Activated naive CD8-positive, alpha-beta T cell treated with anti-CD3 and anti-CD28 coated beads, Interleukin-2, amount 10 ng/mL, durations not matched to agents 7 days and 5 days (primary cell): ENCODE measurements at places on chromosomes 6 and 20. TPM values are rescaled to one million over a fixed set of nuclear protein-coding genes. Genes with fewer than 3 reads are reported as not detected.

EEF1A2 gene
- 0.26 TPM for total RNA-seq

DEFB124 gene
- total RNA-seq = not detected

DCBLD1 gene
- 6.2 TPM for total RNA-seq

PRDM13 gene
- total RNA-seq = not detected

SEL1L2 gene
- not detected for total RNA-seq

FBXO9 gene
- total RNA-seq = 70.3 TPM

TFAP2A gene
- total RNA-seq = not detected

SLC13A3 gene
- total RNA-seq = 0.30 TPM

PACSIN1 gene
- total RNA-seq = 4.5 TPM

SLC17A9 gene
- 43.5 TPM for total RNA-seq

GRCh38 chr6:30007132-30007764 lies 53.8 kb upstream of the POLR1H start:
- peaks cover 54% of the 10 kb centered on the region for H3K27me3 ChIP-seq
- peaks cover 4% of the 10 kb centered on the region for H3K4me1 ChIP-seq
- H3K4me3 ChIP-seq = peak overlapping the region; percentile 53
- DNase-seq = peak; percentile 33

- no peak overlapping the region for H3K4me3 ChIP-seq
- no peaks in the 10 kb centered on the region for H3K4me1 ChIP-seq
- H3K27ac ChIP-seq = no peak overlapping the region
- no peak for DNase-seq
- H3K36me3 ChIP-seq = no peaks in the 10 kb centered on the region
Measured at GRCh38 chr6:146289816-146290588, 253.6 kb upstream of the RAB32 start.

DNA sequence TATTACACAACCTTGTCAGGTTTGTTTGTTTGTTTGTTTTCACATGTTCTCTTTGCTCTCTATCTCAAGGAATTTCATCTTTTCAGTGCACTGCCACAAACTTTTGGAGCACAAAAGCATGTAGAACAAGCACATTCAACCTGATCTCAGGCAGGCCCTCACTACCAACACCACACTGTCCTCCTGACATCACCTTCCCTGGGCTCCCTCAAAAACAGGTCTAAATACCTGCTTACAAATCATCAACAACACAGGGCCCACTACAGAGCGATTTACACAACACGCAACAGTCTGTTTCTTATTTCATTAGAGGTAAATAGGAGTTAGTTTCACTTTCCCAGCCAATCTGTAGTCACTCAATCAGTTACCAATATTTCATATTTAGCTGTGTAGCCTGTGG lies 241.4 kb downstream of the EPHA7 start:
- H3K27me3 ChIP-seq = no peaks in the 10 kb centered on the region
- no peak overlapping the region for H3K4me3 ChIP-seq
- no peaks in the 10 kb centered on the region for H3K4me1 ChIP-seq
- DNase-seq = no peak
- H3K27ac ChIP-seq = no peak overlapping the region

DNA sequence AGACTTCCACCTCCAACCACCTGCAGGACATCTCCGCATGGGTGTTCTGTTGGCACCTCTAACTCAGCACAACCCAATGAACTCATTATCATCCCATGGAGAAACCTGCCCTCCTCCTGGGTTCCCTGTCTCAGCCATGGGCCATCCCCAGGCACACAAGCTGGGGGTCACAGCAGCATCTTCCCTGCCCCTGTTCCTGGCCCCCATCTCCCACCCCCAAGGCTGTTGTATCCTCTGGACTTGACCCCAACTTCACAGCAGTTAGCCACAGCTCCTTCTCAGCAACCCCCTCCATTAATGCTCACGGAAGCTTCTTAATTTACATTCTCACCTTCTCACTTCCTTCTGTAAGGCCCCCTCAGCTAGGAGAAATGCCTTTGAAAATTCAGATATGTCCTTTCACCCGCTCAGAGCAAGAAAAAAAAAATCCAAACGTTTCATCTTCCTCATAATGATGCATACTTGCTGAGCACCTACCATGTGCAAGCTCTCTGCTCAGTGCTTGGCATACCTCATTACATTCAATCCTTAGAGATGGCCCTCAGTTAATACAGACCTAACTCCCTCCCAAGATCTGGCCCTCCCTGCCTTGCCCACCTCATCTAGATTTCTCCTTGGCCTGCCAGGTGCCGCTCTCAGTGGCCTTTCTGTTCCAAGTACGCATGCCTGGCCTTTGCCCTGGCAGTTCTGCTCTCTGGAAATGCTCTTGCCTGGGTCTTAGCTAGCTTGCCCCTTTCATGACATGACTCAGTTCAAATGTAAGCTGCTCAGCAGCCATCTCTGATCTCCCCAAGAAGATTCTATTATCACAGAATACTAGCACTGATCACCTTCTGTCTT lies 2.5 kb upstream of the NELFCD start:
- no peak for DNase-seq
- no peak overlapping the region for H3K4me3 ChIP-seq
- no peaks in the 10 kb centered on the region for H3K36me3 ChIP-seq
- no peak overlapping the region for H3K27ac ChIP-seq
- H3K27me3 ChIP-seq = no peaks in the 10 kb centered on the region

- peaks cover 27% of the 10 kb centered on the region for H3K4me1 ChIP-seq
- no peak for DNase-seq
- peaks cover 6% of the 10 kb centered on the region for H3K36me3 ChIP-seq
- H3K27me3 ChIP-seq = no peaks in the 10 kb centered on the region
Measured at GRCh38 chr6:111604259-111605099, 1.2 kb downstream of the TRAF3IP2 start.

GRCh38 chr6:84554706-84555105 lies 209.7 kb downstream of the TBX18 start:
- no peak overlapping the region for H3K27ac ChIP-seq
- H3K4me3 ChIP-seq = no peak overlapping the region
- H3K4me1 ChIP-seq = no peaks in the 10 kb centered on the region
- no peak for DNase-seq
- no peaks in the 10 kb centered on the region for H3K27me3 ChIP-seq
- H3K36me3 ChIP-seq = no peaks in the 10 kb centered on the region

GRCh38 chr6:104684911-104685415 lies 174.8 kb downstream of the HACE1 start:
- no peaks in the 10 kb centered on the region for H3K36me3 ChIP-seq
- no peak overlapping the region for H3K27ac ChIP-seq

GRCh38 chr20:34388000-34388399 lies 24.9 kb downstream of the ITCH start:
- H3K27ac ChIP-seq = no peak overlapping the region
- H3K4me3 ChIP-seq = no peak overlapping the region
- peaks cover 12% of the 10 kb centered on the region for H3K36me3 ChIP-seq
- peaks cover 17% of the 10 kb centered on the region for H3K4me1 ChIP-seq
- no peaks in the 10 kb centered on the region for H3K27me3 ChIP-seq
- DNase-seq = no peak

DNA sequence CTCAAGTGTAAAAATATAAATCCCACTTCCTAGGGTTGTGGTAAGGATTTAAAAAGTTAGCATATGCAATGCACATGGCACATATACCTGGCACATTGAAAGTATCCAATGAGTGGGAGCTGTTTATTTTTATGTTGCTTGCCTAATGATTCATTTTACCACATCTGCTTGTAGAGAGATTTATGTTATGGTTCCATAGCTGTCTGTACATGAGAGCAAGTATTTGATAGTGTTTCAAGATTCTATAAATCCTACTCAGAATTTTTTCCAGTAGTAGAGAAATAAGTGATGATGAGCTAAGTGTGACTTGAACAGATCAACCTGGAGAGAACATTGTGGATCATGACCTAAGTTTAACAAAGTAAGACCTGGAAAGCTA lies 125.3 kb upstream of the SPTLC3 start:
- DNase-seq = no peak
- no peaks in the 10 kb centered on the region for H3K4me1 ChIP-seq
- H3K27ac ChIP-seq = no peak overlapping the region
- no peaks in the 10 kb centered on the region for H3K27me3 ChIP-seq
- no peaks in the 10 kb centered on the region for H3K36me3 ChIP-seq
- H3K4me3 ChIP-seq = no peak overlapping the region

GRCh38 chr6:26250698-26251044 lies 114.3 kb upstream of the BTN3A2 start:
- H3K27me3 ChIP-seq = no peaks in the 10 kb centered on the region
- H3K4me1 ChIP-seq = peaks cover 14% of the 10 kb centered on the region
- peak overlapping the region; percentile 99 for H3K27ac ChIP-seq
- H3K36me3 ChIP-seq = peaks cover 2% of the 10 kb centered on the region
- H3K4me3 ChIP-seq = peak overlapping the region; percentile 90

- H3K4me1 ChIP-seq = peaks cover 1% of the 10 kb centered on the region
- H3K27ac ChIP-seq = no peak overlapping the region
- peak overlapping the region; percentile 29 for H3K4me3 ChIP-seq
- DNase-seq = no peak
- no peaks in the 10 kb centered on the region for H3K36me3 ChIP-seq
Measured at GRCh38 chr6:32700391-32701040, 34.1 kb upstream of the HLA-DQB1 start.

DNA sequence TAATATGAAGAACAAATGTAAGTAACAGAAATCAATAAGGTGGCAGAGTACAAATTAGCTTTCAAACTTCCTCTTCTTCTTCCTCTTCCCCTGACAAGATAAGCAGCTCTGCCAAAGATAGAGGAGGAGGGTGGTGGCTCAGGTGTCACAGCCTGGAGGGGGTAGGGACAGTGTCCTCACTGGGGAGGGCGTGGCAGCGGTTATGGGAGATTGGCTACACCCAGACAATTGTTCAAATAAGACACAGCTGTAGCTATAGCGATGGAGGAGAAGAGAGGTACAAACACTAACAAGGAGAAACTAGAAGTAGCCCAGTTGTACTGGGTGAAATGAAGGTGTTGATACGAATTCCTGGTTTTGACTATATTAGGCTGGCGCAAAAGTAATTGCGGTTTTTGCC lies 198.5 kb downstream of the TBXT start:
- H3K27ac ChIP-seq = no peak overlapping the region
- H3K27me3 ChIP-seq = peaks cover 3% of the 10 kb centered on the region
- H3K4me3 ChIP-seq = no peak overlapping the region
- H3K36me3 ChIP-seq = no peaks in the 10 kb centered on the region
- no peaks in the 10 kb centered on the region for H3K4me1 ChIP-seq

- H3K4me1 ChIP-seq = peaks cover 5% of the 10 kb centered on the region
- no peak overlapping the region for H3K4me3 ChIP-seq
- no peaks in the 10 kb centered on the region for H3K36me3 ChIP-seq
- DNase-seq = no peak
Measured at GRCh38 chr20:40956542-40957264, 71.9 kb upstream of the TOP1 start.

DNA sequence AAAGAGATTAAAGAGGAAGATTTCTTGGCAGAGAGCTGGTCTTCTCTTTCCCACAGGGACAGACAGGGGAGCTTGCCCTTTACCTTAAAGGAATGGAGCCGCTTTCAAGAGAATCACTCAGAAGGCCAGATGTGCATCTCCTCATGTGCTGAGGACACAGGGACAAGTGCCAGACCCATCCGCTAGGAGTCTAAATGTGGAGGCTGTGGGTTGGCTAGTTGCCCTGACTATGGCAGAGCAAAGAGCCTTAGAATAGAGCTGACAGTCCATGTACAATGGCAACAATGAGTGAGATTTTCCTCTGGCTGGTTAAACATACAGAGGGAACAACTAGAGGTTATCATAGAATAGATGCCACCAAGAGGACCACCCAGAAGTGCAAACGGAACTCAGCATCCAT lies 7.3 kb upstream of the DOK5 start:
- H3K4me3 ChIP-seq = no peak overlapping the region
- H3K27me3 ChIP-seq = peaks cover 3% of the 10 kb centered on the region
- no peaks in the 10 kb centered on the region for H3K4me1 ChIP-seq
- no peaks in the 10 kb centered on the region for H3K36me3 ChIP-seq

GRCh38 chr20:48556956-48557355 lies 270.8 kb downstream of the PREX1 start:
- no peaks in the 10 kb centered on the region for H3K36me3 ChIP-seq
- DNase-seq = no peak
- H3K27ac ChIP-seq = no peak overlapping the region
- H3K4me3 ChIP-seq = no peak overlapping the region
- peaks cover 3% of the 10 kb centered on the region for H3K27me3 ChIP-seq

DNA sequence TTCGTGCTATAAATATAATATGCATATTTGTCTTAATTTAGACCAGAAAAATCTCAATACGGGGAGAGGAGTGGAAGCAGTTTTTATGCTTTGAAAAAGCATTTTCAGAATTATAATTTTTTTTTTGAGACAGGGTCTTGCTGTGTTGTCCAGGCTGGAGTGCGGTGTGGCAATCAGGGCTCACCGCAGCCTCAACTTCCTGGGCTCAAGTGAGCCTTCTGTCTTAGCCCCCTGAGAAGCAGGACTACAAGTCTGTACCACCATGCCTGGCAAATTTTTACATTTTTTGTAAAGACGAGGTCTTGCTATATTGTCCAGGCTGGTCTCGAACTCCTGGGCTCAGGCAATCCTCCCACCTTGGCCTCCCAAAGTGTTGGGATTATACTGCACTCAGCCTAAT lies 197.2 kb downstream of the FOXC1 start:
- no peak for DNase-seq
- H3K4me3 ChIP-seq = no peak overlapping the region
- no peaks in the 10 kb centered on the region for H3K36me3 ChIP-seq
- H3K4me1 ChIP-seq = no peaks in the 10 kb centered on the region
- H3K27ac ChIP-seq = no peak overlapping the region

- DNase-seq = no peak
- no peak overlapping the region for H3K4me3 ChIP-seq
- no peaks in the 10 kb centered on the region for H3K27me3 ChIP-seq
- peaks cover 8% of the 10 kb centered on the region for H3K4me1 ChIP-seq
Measured at GRCh38 chr6:34578445-34579262, 22.5 kb upstream of the SPDEF start.

GRCh38 chr6:127053875-127054235 lies 64.6 kb upstream of the RSPO3 start:
- H3K27ac ChIP-seq = no peak overlapping the region
- DNase-seq = no peak
- no peaks in the 10 kb centered on the region for H3K27me3 ChIP-seq
- H3K4me1 ChIP-seq = no peaks in the 10 kb centered on the region
- no peaks in the 10 kb centered on the region for H3K36me3 ChIP-seq

- no peak for DNase-seq
- H3K36me3 ChIP-seq = no peaks in the 10 kb centered on the region
- peaks cover 13% of the 10 kb centered on the region for H3K4me1 ChIP-seq
- no peak overlapping the region for H3K4me3 ChIP-seq
Measured at GRCh38 chr6:146847426-146847825, 248.7 kb downstream of the ADGB start.

DNA sequence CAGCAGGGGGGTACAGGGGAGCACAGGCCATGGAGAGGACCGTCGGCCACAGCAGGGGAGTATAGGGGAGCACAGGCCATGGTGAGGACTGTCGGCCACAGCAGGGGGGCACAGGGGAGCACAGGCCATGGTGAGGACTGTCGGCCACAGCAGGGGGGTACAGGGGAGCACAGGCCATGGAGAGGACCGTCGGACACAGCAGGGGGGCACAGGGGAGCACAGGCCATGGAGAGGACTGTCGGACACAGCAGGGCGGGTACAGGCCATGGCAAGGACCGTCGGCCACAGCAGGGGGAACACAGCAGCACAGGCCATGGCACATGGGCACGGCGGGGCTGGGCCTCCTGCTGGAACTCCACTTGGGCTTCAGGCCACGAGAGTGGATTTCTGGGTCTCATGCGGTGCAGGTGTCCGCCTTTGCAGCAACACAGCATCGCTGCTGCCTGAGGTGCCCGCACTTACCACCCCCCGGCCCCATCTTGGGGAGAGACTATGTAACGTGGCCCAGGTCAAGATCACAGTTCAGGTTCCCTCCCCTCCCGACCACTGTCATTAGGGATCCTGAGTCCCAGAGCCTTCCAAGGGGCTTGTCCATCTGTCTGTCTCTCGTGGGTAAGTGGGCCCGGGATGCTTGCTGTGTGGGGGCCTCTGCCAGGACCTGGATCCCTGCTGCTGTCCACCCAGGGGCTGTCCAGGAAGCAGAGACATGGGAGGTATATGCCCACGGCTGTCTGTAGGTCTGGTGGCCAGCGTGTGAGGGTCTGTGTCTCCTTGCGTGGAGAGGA lies 2.5 kb downstream of the NPBWR2 start:
- DNase-seq = no peak
- H3K4me3 ChIP-seq = no peak overlapping the region
- no peak overlapping the region for H3K27ac ChIP-seq
- peaks cover 4% of the 10 kb centered on the region for H3K4me1 ChIP-seq
